ENCODE measurements at places on chromosomes 16 and 17. TPM values are rescaled to one million over a fixed set of nuclear protein-coding genes. Genes with fewer than 3 reads are reported as not detected.
A peak's percentile ranks its signal among the peaks of the same experiment; 100 is the strongest.

Gene IL34
- total RNA-seq = 64.0 TPM

Gene IGSF6
- total RNA-seq = 9.1 TPM

DNA sequence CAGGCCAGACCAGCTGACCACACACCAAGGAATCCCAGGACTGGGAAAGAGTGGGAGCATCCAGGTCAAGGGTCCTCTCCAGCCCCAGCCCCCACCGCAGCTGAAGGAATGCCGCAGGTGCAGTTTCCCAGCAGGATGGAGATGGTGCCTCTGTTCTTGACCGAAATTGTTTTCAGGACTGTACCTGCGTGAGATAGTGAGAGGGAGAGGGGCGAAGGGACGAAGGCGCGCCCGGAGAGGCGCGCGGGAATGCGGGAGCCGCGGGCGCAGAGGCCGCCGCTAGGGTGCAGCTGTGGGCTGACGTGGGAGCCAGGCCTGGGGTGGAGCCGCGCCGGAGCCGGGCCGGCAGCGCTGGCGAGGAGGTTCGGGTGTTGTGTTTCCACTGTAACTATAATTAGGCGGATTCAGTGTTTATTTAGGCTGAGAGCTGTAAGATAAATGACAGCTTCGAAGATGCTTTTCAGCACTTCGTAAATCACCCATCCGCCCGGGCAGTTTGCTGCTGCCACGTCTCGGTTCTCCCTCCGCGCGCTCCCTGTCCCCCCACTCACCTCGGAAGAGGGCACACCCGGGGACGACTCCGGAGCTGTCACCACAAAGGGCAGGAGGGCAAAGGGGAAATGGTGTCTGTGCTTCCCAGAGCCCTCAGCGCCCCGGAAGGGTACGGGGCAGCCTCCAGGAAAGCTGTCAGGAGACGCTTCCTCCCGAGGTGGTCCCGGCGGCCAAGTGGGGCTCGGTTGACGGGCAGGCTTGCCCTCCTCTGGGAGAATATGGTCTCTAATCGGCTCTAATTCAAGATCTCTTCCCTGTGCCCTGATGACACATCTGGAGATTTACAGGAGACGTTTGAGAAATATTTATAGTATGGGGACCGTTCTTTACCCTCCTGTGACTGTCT is 38.2 kb downstream of the HOXB1 start:
- DNase-seq = peak; percentile 84

DNA sequence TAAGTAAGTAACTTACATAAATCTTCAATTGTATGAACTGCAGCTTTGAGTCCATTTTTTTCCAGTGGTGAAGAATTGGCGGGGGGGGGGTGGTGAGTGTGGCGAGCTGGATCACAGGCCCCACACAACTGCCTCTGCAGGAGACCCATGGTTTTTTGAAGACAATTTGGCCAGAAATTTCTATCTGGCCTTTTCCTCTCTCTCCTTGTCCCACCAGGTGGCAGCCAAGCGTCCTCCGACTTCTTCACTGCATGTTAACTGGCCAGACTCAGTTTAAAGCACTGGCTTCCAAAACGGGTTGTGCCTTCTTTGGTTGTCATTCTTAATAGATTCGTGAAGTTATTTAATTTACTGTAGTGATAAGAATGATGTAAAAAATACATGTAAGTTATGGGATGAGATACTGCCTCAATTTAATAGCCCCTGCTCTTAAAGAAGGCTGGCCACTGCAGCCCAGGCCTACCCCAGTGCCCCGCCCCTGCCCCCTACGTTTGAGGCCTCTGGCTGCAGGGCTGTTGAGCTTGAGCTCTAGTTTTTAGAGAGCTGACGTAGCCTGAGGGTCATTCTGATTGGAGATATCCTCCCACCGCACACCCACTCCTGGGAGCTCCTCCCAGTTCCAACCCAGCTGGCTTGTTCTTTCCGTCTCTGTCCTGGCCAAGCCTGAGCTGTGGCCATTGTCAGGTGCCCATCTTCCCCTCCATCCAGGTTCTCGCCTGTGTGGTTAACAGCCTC is 36.4 kb downstream of the AKAP1 start:
- no peak for DNase-seq

GRCh38 chr16:3058139-3059030 is 7.1 kb upstream of the IL32 start:
- no peak for DNase-seq

DNA sequence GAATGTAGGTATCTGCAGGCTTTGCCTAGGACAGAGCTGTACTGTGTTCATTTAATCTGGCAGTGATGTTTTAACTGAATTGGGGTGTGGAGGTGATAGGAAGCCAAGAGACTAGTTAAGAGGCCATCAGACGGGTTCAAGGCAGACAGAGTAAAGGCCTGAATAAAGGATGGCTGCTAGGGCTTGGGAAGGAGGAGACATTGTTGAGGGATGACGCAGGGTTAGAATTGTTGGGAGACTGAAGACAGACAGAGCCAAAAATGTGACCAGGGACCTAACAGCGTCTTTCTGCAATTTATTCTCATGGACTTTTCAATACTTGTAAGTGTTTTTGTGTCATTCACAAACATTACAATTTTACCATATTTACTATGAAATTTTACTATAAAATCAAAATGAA is 48.6 kb upstream of the MYH10 start:
- no peak for DNase-seq

- no peak for DNase-seq
These were observed 126.3 kb upstream of the HSBP1 start for GRCh38 chr16:83681381-83681956.

DNA sequence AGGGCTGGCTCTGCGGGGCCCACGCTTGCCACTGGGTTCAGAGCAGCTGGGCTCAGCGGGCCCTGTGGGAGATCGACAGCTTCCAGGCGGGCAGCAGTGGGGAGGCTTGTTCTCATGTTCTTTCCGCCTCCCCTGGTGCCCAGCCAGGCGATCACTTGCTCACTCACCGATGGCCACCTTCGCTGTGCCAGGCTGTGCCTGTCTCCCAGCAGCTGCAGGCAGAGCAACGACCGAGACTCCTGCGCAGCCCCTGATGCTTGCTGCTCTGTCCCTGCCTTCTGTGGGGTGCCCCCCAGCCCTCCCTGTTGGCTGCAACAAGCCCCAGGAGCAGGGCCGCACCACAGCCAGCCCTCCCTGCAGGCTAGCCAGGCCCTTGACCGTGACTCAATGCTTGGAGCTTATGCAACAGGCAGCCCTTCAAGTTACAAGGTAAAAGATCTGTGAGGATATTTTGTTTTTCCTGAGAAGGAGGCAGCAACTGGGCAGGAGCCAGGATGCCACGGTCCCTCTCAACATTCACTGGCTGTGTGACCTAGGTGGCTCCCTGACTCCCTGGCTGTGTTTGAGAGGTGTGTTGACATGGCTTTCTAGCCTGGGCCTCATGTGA is 9.6 kb upstream of the SPNS2 start:
- no peak for DNase-seq

DNA sequence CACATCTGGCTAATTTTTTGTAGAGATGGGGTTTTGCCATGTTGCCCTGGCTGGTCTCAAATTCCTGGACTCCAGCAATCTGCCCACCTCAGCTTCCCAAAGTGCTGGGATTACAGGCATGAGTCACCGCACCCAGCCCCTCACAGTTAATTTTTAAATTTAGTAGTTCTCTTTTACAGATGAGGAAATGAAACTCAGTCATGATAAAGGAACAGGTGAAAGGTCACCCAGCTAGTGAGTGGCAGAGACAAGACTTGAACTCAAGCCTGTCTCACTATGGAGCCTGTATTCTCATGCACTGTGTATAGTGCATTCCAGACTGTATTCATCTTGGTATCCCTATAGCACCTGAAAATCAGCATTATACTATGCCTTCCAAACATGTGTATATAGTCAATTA is 77.1 kb upstream of the WSB1 start:
- no peak for DNase-seq

GRCh38 chr16:56856876-56857447 is 8.0 kb upstream of the SLC12A3 start:
- DNase-seq = no peak

DNA sequence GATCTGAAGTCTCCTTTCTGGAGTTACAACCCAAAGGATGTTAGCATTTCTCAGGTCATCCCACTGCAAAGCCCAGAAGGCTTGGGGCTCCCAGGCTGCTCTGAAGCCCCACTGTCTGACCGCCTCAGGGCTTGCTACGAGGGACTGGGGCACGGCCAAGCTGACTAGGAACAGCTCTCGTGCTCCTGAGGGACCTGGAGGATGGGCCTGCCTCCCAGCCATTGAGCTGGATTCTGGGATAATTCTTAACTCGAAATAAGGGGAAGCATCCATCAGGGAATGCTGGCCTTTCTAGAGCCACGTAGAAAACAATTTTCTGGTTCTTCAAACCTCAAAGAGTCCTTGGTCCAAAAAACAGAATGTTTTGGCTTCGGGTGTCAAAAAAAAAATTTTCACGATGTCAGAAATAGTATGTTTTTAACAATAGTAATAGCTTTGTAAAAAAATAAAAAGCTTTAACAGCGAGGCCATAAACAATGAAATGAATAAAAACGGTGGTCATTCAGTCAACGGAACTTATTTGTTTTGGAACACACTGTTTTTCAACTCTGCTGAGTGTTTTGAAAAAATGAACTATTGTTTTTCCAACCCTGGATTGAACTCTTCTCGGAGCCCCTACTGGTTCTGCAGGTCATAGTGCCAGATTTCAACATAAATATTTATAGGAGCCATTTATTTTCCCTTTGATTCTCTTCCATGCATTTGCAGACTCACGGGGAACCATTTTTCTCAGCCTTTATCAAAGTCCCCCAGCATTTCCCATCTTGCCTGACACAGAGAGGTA is 16.4 kb upstream of the HERPUD1 start:
- no peak for DNase-seq

DNA sequence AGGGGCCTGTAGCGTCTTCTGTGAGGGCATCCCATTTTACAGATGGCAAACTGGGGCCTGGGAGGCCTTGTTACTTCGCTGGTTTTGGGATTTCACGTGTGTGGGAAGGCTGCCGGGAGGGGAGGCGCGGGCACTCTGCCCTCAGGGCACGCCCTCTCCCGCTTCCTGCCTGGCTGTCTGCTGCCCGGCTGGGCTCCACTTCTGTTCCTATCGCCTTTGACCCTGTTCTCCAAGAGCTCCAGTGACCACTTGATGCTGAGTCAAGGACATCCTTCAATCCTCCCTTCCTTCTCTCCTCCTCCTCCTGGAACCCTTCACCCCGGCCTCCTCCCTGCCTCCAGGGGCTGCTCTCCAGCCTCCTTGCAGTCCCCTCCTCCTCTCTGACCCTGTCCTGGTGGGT is 16.0 kb downstream of the SPNS3 start:
- no peak for DNase-seq

DNA sequence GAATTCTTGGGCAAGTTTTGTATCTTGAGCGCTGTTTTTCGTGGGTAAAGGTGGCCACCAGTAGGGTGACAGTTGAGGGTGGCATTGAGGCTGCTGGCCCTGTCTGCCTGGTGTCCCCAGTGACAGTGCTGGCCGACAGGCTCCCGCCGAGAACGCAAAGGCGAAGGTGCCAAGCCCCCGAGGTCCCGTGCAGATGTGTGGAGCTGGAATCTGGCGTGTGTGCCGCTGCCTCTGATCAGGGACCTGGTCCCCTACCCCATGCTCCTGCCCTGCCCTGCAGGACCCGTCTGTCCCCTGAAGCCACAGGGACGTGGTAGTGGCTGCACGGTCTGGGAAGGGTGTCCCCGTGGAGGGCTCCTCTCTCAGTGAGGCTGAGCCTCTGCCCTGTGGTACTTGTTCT is 3.5 kb downstream of the UBE2I start:
- no peak for DNase-seq

DNA sequence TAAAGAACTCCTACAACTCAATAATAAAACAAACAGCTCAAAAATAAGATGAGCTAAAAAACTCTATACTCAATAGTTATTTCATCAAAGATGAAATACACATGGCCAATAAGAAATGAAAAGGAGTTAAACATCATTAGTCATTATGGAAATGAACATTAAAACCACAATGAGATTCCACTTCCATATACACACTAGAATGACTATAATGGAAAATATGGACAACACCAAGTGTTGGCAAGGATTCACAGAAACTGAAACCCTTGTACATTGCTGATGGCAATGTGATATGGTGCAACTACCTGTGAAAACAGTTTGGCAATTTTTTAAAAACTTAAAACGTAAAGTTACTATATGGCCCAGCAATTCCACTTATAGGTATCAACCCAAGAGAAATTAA is 91.4 kb downstream of the GRIN2A start:
- DNase-seq = no peak

GRCh38 chr16:58970775-58971174 is 236.7 kb upstream of the GOT2 start:
- no peak for DNase-seq

DNA sequence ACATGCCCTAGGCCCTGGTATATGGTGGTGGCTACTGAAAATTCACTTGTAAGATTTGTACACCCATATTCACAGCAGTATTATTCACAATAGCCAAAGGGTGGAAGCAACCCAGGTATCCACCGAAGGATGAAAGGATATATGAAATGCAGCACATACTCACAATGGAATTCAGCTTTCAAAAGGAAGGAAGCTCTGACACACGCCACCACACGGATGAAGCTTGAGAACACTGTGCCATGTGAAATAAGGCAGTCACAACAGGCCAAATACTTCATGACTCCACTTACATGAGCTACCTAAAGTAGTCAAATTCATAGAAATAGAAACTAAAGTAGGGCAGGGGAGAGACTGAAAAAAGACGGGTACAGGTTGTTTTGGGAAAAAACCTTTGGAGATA is 2.9 kb downstream of the XPO6 start:
- no peak for DNase-seq

GRCh38 chr17:74842146-74842598 is 17.5 kb downstream of the GRIN2C start:
- DNase-seq = no peak

DNA sequence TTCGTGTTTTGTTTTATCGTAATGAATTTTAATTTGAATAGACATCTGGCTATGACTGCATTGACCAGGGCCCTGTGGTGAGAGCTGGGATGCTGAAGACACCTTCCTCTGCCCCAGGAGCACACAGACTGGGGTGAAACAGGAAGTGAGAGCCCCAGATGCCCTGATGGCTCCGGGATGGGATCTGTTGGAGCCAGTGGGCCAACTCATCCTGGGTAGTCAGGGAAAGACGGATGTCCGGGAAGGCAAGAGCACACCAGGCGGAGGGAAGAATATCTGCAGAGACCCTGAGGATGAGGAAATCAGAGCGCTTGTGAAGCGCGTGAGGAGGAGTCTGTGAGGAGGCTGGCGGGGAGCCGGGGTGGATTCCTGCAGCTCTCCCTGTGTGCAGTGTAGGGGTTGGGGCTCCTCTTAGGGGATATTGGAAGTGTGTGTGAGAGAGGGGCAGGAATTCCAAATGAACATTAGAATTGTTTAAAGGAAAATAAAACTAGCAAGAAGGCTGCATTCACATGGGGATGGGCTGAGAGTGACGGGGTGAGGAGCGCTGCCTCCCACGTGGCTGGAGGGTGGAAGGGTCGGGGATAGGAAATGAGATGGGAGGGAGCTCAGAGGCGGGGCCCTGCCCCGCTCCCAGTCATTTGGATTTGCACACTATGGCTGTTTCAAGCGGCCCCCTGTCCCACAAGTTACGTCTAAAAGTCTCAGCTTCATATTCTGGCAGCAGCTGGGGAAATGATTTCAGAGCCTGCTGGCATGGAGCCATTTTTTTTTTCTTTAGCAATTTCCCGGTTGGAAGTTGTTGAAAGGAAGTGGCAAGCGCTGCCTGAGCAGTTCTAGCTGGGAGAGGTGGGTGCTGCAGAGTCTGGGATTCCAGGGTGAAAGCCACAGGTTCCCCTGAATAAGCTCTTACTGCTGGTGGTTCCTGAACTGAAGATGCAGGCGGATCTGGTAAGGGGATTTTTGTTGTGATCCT is 71.2 kb upstream of the LGALS9 start:
- peak; percentile 76 for DNase-seq
